ENCODE measurements at places on chromosomes 3 and 15. TPM values are rescaled to one million over a fixed set of nuclear protein-coding genes. Genes with fewer than 3 reads are reported as not detected.

CLEC3B gene
- 248 TPM for total RNA-seq

SORD gene
- total RNA-seq: 4.9 TPM

DNA sequence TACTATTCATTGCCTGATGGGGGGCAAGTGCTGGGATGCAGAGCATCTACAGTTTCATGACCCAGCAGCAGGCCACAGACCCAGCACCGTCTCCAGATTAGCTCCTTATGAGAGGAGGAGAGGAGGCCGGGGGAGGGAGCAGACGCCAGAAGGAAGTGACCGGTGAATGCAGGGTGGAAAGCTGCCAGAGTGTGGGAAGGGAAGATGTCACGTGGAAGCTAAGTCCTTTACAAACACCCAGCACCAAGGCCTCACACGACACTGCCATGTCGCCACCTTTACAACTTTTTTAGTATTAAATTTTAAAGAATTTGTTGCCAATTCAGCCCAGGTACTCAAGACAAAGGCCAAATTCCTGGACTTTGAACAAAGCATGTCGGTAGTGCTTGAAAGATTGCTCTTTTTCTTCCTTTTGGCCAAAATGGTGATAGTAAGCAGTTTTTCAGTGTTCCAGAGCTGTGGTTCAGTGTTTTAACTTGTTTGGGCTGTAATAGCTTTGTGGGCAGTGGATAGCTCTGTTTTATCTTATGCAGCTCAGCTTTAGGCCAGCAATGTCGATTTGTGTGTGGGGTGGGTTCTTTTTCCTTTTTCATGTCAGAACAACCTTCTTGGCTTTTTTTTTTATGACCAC, 58.2 kb downstream of the ZBTB38 start:
- DNase-seq: peak; percentile 85

DNA sequence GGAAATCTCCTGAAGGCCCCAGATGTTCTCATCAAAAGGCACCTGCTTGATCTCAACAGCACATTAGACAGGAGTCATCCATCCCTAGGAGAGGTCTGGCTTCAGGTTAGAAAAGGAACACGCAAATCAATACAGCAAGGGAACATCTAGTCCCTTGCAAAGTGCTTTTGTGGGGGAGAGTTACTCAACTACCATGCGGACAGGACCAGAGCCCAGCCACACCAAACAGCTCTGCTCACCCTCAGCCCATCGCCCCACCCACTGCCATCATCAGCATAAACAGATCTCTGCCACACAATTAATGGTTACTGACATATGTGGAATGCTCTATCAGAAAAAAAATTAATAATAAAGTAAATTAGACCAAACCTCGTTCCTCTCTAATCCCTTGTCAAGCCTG, 85.6 kb downstream of the MYLK start:
- DNase-seq: no peak

DNA sequence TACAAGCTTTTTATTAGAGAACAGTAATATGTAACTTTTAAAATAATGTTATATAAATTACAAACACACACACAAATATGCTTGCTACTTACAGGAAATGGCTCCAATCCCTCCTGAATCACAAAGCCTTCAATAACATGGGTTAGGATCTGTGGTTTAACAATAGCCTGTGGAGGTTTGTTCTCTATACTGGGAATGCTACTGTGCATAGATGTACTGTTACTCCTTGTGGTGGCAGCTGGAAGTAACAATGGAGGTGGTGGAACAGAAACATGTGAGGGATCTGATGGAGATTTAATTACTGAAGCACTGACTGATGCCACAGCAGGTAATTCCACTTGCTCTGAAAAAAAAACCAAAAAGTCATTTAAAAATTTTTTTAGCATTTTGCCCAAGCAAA, 64.4 kb downstream of the PHC3 start:
- no peak for DNase-seq

GRCh38 chr3:55297706-55298105, 189.4 kb downstream of the WNT5A start:
- DNase-seq: no peak

DNA sequence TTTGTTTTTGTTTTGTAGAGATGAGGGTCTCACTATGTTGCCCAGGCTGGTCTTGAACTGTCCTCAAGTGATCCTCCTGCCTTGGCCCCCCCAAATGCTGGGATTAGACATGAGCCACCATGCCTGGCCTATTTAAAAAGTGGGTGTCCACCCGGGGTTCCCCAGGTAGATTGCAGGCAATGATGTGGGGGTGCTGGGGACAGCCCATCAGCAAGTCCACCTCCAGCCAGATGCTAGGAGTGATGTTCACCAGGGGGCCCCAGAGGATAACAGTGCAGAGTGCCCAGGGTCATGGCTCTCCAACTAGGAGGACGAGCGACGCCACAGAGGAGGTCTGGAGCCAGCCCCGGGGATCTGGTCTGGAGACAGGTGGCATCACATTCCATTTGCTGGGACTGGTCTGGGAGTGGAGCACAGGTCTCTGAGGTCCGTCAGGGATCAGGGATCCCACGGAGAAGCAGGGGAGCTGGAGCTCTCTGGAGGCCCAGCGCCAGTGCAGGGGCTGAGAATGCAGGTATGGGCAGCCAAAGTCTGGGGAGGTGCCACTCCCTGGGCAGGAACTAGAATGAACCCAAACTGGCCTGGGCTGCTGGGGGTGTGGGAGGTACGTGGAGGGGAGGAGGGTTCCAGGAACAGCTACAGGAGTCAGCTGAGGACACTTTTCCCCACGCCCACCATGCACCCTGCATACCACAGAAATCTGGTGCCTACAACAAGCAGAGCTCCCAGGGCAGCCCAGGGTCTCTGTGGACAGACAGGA, 51.2 kb upstream of the PCSK6 start:
- no peak for DNase-seq

DNA sequence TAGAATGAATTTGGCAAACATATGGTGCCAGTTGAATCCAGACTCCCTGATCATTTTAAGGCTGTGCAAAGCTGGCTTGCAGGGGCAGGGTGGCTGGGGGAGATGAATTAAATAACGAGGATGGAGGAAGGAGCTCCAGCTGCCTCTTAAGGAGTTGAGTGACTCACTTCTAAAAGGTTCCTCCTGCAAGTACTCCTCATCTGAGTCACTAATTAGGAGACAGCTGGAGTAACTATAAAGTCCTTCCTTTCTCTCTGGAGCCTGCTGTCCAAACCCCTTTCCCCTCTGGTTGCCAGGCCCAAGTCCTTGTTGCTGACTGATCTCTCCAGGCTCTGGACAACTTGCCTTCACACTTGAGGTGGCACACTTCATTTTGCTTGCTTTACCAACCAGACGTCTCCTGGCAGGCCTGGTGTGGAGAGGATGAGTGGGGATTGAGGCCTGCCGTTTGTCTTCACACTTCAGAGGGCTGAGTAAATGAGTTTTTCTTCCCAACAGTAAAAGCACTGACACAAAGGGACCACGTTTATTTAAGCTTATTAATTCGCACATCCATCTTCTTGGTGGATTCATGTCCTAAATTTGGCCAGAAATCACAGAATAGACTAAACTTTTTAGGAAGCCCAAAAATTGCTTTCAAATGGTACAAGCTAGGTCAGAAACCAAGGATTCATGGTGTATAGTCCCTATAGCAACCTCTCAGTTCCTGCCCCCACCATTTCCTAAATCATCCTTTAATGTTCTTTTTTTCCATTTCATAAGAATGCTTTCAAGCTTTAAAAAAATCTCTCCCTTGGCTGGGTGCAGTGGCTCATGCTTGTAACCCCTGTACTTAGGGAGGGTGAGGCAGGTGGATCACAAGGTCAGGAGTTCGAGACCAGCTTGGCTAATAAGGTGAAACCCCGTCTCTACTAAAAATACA, 90.5 kb upstream of the MYRIP start:
- DNase-seq: no peak

DNA sequence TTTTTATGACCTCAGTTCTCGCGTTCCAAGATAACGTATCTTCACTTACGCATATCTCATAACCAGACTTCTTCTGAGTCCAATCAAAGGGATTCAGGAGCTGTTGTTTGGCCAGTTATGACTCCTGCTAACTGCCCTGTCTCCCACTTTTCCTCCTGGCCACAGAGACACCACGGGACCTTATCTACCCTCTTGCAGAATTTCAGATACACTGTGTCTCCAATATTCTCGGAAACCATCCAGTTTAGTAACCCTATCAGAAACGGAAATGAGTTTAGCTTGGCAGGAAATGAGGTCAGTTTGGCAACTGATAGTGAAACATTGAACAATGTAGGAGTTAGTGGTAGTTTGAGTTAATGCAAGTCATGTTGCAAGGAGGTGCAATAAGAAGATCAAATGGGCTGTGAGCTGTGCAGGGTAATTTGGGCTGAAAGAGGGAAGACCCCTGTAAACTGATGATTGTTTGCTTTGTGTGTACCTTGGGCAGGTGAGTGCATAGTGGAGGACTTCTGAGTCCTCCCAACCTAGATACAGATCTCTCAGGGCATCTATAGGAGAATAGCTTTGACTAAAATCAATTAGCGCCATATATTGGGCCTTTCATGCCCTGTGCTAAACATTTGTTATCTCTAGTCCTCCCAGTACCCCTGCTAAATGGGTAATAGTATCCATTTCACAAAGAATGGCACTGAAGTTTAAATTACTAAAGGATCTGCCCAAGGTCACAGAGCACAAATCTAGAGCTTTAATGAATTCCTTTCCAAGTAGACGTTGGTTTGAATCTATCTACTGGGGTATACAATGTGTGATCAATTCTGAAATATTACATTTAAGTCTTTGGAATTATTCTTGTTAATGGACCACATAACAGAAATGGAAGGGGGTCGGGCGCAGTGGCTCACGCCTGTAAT, 41.3 kb upstream of the PIK3CB start:
- no peak for DNase-seq

DNA sequence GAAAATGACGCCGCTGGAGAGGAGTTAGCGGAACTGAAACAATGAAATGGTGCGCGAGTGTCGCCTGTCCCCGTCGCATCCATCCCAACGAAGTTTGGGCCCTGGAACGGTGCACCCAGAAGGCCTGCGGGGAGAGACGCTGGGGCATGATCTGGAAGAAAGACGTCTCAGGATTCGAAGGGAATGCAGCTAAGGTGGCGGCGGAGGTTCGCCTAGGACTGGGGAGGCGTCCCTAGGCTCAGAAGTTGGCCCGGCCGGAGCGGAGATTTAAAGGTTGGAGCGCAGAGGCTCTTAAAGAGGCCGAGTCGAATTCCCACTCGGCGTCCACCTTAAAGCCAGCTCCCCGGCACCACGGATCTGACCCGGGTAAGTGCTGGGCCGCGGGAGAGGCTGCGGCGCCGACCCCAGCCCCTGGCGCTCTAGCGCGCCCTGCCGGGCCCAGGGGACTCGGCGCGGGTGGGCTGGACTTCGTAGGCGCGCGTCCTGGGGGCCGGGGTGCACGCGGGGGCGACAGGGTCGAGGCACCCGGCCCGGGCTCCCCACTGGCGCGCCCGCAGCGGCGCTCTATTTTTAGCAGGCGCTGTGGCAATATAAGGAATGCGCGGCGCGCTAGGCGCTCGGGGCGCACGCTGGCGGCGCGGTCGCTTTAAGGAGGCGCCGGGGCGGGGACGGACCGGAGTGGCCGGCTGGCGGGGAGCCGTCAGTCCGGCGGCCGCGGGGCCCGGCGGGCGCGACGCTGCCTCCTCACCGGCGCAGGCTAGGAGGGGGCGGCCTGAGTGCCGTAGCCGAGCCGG, at the start of gene MRAS:
MRAS (plus strand) TSS at position 620 of the 794 bp plus-strand sequence. CDS start 24,305 bp downstream, outside the sequence.
- DNase-seq: peak; percentile 79

- DNase-seq: no peak
Measured at GRCh38 chr3:50666837-50667236, 7.9 kb upstream of the DOCK3 start.

DNA sequence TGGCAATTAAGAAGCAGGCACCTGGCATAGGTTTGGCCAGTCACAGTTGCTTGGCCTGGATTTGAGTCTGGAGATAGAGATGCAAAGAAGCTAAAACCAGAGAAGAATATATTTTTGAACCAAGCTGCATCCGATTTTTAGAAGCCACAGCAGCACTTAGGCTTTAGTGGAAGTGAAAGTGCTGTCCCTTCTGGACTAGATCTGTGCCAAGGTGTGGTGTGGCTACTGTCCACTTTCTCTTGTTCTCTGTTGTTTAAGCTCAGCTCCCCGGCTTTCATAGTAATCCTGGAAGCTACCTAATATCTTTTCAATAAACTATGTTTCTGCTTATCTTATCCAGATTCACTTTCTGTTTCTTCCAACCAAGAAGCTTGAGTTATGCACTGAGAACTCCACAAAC, 183.4 kb upstream of the THRB start:
- no peak for DNase-seq

GRCh38 chr3:78976200-78976599, 791.6 kb downstream of the ROBO1 start:
- DNase-seq: no peak

- no peak for DNase-seq
Measured at GRCh38 chr3:109532257-109533216, 195.2 kb upstream of the DPPA4 start.

GRCh38 chr3:190375246-190375645, 12.7 kb upstream of the CLDN16 start:
- no peak for DNase-seq

DNA sequence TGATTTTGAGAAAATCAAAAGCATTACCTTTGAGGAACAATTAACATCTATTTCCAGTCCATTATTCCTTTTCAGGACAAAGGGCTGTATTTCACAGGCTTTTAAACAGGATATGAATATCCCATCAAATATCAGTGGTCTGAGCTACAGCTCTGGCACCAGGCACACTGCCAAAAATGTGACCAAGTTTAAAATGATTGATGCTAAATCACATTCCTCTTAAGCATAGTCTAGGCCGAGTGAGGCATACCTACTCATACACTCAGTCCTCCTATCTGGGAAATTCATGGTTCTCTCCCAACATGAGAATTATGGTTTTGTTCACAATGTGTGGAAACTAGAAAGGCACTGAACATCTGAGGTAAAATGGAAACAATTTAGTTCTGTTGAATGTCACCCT, 683.5 kb downstream of the TUSC7 start:
- no peak for DNase-seq

DNA sequence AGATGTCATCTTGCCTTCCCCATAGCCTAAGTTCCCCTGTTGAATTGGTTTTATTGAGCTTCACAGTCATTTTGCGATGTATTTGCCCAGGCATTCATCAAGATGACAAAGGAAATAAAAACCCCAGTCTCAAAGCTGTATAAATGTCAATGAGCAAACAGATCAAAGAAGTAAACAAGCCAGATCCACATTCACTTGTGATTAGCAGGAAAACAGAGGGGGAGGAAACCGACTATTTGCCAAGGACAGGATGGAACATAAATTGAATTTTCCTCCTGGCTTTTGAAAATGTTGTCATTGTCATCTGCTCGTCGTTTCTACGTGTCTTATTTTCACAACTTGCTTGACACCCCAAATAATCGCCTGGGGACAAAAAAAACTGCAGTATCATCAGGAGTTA, 83.5 kb downstream of the SV2B start:
- no peak for DNase-seq

DNA sequence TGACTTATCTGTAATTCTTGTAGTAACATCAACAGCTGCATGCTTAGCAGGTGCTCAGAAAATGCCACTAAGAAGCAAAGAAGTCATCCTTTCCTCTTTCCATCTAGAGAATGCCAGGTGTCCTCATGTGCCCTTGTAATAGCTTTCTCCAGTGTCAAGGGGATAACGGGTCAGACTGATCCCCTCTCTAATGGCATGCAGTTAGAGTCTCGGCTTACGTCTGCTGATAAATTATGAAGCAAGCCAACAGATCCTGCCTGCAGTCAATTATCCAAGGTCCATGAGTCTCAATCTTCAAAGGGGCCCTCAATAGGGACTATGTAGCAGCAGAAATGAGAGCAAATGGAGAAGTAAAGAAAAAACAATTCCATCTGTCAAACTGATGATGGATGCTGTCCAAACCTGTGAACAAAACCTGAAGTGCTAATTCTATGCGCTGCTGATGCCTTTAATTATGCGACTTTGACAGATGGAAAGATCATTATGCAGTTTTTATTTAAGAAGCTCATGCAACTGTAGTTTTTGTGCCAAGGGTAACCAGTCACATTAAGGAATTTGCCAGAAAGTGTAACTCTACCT, 162.8 kb upstream of the PEX5L start:
- no peak for DNase-seq
